Cardiac fibroblast (primary cell): ENCODE measurements at places on chromosomes 7 and 10.

DNA sequence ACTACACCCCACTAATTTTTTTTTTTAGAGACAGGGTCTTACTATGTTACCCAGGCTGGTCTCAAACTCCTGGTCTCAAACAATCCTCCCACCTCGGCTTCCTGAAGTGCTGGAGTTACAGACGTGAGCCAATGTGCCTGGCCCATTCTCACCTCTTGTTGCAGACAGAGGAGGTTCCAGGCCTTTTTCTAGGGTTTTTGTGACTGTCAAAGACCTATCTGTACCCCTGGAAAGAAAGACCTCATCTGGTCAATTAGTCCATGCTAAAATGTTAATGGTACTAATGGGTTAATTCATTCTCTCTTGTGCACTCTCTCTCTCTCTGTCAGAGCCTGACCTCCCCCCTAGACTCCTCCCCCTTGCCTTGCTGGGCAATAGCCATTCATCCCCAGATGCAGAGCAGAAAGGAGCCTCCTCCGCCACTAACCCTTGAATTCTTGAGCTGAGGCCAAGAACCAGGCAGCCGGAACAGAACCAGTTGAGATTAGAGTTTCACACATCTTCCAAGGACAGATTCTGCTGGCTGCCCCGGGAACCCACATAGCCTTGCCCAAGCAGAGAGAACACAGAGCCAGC, 209.7 kb downstream of the SKIDA1 start:
- peak; percentile 86 for DNase-seq

- DNase-seq: peak; percentile 14
Measured at GRCh38 chr7:112286250-112287086, 80.0 kb downstream of the ZNF277 start.

- DNase-seq: no peak
Measured at GRCh38 chr10:82953331-82953730, 1078.3 kb downstream of the NRG3 start.

DNA sequence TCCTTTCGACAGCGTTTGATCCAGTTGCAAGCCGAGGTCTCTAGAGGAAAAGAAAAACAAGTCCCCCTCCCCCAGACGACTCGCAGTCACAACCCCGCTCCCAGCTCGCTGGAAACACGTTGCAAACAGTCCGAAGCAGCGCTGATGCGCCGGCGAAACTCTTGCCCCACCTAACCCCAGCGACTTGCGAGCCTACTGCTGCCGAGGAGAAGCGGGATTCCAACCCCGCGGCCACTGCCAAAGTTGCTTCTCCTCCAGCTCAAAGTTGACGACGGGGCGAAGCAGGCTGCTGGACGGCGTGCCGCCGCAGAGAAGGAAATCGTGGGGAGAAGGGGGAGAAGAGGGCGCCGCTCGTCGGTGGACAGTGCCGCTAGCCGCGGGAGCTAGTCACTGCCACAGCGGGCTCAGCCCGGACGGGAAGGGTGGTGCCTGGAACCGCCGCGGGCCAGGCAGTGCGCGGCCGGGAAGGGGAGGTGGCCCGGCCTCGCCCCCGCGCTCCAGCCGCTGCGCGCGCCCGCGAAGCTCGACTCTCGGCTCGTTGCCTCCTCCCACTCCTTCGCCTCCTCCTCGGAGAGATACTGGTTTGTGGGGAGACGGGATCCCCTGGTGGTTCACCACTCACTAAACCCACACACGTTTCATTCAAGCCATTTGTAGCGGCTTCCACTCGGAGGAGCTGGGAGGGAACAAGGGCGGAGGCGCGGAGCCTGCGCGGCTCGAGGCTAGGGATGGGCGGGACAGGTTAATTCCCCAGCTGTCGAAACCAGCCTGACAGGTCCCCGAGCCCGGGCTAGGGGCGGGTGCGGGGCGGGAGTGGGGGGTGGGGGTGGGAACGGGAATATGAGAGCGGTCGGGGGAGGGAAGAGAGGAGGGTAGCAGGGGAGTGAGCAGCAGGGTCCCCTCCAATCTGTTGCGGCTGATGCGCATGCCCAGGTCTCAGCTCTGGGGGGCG, at the start of gene GPR37:
Gene GPR37 (minus strand): TSS at position 392 of the 952 bp plus-strand sequence. CDS start 816 bp downstream, outside the sequence.
- DNase-seq: peak; percentile 21

DNA sequence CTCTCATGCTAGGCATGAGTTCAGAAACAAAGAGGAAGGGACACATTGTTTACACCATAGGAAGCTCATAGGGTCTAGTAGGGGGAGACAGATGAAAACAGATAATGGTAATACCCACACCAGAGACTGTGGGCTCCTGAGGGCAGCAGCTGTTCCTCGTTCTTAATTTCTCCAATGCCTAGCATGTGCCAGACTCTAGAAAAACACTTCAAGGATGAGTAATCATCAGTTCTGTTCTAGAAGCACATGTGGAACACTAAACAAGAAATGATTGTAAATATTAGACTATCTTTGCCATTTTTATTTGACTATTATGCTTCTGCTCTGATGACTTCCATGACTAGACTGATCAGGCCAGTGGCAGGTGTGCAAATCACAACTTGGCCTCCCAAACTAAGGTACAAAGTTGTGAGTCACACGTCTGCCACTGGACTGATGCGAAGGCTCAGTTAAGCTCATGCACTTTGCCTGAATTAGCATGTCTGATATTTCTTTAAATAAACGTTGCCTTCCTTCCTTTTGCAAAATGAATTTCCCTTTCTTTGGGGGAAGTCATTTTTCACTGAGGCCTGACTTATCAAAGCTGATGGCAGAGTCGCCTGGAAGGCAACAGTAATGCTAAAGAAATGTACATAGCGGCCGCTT, 89.2 kb upstream of the FGL2 start:
- DNase-seq: no peak

GRCh38 chr10:125034675-125035074, 92.8 kb downstream of the ZRANB1 start:
- no peak for DNase-seq

- DNase-seq: no peak
Measured at GRCh38 chr10:50648935-50649227, 25.1 kb upstream of the SGMS1 start.

GRCh38 chr7:98995111-98995510, 116.8 kb downstream of the TRRAP start:
- no peak for DNase-seq
